ENCODE measurements at places on chromosomes 12 and 14. TPM values are rescaled to one million over a fixed set of nuclear protein-coding genes. Genes with fewer than 3 reads are reported as not detected.

The ASB2 gene
- total RNA-seq: 177 TPM

The B4GALNT3 gene
- 0.37 TPM for total RNA-seq

The CGRRF1 gene
- total RNA-seq: 10.0 TPM

DNA sequence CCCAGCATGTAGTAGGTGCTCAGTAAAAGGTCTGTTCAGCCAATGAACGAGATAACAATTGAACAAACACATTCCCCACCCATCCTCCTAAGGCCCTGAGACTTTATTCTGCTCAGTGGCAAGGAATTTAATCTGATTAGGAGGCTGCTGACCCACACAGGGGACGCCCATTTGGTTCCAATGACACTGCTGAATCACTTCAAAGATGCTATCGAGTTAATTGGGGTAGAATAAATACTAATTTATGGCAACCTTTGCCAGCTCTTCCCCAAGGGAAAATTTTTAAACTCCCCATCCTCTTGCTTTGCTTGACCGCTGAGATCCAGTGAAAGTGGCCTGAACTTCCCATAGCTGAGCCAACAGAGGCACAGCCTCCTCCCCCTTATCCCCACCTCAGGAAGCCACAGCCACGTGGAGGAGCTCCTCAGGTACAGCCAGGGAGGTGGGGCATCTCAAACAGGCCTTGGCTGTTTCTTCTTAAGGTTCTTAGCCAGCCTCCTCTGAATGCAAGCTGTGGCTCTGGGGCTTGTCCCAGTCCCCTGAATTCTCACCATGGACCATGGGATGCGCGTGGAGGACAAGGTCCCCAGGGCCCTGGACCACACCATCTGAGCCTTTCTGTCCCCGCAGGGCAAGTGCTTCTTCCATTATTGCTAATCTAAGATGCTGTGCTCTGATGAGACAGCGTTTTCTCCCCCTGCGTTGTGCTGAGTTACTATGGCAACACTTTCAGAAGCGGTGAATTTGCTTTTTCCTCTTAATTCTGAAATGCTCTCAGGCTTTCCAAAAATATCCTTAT, 26.7 kb downstream of the C14orf132 start:
- H3K27ac ChIP-seq: no peak overlapping the region
- no peak overlapping the region for H3K4me3 ChIP-seq
- H3K36me3 ChIP-seq: no peaks in the 10 kb centered on the region
- peaks cover 12% of the 10 kb centered on the region for H3K27me3 ChIP-seq
- H3K4me1 ChIP-seq: no peaks in the 10 kb centered on the region

The TGFB3 gene
- total RNA-seq: 2.1 TPM

DNA sequence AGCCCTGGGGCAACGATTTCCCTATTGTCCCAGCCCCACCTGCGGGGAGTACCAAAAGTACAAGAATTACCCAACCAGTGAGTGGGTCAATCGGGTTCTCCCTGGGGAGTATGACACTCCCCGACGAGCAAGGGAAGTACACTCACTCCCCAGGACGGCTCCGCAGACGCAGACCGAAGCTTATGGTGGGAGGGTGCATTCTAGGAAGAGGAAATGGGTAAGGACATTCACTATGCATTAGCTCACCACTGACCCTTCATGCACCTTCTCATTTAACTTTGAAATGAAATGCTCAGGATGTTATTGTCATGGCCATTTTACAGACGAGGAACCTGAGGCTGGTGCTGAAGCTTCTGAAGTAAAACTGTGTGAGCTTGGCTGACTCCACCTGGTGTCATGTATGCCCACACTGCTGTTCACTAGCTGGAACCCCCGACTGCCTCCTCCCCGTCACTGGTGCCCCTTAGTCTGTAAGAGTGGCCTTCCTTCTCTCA, 45.8 kb upstream of the TMED10 start:
- H3K4me1 ChIP-seq: peaks cover 7% of the 10 kb centered on the region
- DNase-seq: no peak
- H3K27me3 ChIP-seq: peaks cover 16% of the 10 kb centered on the region
- no peak overlapping the region for H3K27ac ChIP-seq

DNA sequence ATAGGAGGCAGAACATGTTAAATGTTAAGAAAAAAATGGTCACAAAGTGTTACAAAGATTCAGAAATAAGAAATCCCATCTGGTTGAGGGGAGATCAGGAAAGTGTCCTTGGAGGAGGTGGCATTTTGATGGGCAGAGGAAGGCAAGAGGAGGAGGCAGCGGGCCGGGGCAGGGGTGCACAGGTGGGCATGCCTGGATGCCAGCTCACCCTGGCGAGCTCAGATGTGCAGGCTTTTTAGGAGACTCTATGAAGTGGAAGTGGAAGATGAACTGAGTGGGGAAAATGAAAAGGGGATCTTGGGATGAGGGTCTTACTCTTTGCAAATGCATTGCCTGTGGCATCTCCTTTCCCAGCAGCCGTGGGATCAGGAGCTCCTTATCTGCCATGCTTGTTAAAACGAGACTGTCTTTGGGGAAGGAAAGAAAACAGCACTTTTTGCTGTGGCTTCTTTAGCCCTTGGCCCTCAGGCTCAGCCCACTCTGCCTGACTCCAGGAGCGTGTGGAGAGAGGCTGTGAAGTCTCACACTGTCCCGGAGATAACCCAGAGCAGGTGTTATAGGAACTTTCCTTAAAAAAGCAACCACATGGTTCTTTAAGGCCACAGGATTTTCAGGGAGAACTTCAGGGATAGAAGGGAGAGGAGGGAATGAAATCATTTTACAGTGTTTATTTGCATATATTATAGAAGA, 62.6 kb downstream of the ELK3 start:
- no peak overlapping the region for H3K27ac ChIP-seq
- no peak overlapping the region for H3K4me3 ChIP-seq
- H3K36me3 ChIP-seq: peaks cover 32% of the 10 kb centered on the region
- no peaks in the 10 kb centered on the region for H3K27me3 ChIP-seq

The CSAD gene
- total RNA-seq: 28.1 TPM

The RNU4-1 gene
- total RNA-seq: 2,122 TPM

The TEX52 gene
- not detected for total RNA-seq

- no peak overlapping the region for H3K4me3 ChIP-seq
- peaks cover 5% of the 10 kb centered on the region for H3K4me1 ChIP-seq
- peaks cover 46% of the 10 kb centered on the region for H3K27me3 ChIP-seq
Measured at GRCh38 chr12:2353281-2353680, 300.5 kb downstream of the CACNA1C start.

DNA sequence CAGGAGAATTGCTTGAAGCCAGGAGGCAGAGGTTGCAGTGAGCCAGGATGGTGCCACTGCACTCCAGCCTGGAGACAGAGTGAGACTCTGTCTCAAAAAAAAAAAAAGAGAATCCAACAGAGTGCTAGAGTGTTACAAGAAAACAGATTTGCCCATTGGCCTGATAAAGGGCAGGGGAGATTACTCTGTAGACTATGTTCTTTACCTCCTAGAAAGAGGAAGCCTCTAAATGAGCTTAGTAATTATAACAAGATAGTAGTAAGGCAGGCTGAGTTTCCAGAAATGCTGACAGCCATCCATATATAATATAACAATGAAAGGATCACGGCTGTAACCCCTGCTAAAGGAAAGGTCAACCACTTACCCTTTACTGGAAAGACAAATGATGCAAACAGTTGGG, 24.4 kb downstream of the AK7 start:
- H3K27ac ChIP-seq: no peak overlapping the region
- H3K27me3 ChIP-seq: peaks cover 6% of the 10 kb centered on the region
- no peak overlapping the region for H3K4me3 ChIP-seq
- H3K36me3 ChIP-seq: no peaks in the 10 kb centered on the region

The RPGRIP1 gene
- total RNA-seq: not detected

Data from activated CD8-positive, alpha-beta memory T cell treated with anti-CD3 and anti-CD28 coated beads, Interleukin-2, amount 10 ng/mL, durations not matched to agents 7 days and 5 days (primary cell).